ENCODE measurements at places on chromosomes 16 and 17.
A peak's percentile ranks its signal among the peaks of the same experiment; 100 is the strongest.

- DNase-seq, result peak; percentile 4
Measured at GRCh38 chr16:22402191-22402590, 27.8 kb upstream of the CDR2 start.

DNA sequence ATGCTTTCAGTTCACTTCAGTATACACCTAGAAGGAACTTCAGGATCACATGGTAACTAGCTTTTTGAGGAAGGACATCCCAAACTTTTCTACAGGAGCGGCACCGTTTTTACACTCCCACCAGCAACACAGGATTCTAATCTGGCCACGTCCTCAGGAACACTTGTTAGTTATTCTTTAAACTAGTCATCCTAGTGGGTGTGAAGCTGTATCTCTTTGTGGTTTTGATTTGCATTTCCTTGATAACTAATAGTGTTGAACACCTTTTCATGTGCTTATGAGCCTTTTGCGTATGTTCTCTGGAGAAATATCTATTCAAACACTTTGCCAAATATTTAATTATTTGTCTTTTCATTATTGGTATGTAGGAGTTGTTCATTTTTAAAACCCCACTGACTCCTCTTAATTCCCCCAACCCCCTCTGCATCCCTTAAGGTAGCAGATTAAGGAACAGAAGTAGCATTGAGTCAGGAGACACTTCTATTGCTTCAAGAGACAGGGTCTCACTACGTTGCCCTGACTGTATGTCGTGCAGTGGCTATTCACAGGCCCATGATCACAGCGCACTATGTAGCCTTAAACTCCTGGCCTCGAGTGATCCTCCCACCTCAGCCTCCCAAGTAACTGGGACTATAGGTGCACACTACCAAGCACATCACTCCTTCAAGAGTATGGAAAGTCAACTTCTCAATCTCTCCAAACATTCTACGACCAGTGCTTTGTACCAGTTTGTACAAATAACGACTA is 25.4 kb downstream of the YWHAE start:
- no peak for DNase-seq

DNA sequence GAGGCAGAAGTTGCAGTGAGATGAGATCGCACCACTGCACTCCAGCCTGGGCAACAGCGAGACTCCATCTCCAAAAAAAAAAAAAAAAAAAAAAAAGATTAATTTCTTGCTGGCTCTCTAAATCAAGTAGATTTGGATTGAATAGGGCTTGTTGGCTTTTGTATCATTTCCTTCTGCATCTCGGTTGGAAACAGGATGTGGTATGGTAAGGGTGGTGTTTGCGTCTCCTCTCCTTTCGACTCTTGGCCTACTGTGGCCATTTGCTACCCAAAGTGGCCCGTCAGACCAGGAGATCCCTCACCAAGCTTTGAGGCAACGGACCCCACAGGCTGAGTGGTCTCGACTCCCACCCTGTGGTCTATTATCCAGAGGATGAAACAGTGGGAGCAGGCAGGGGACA is 168.0 kb upstream of the IRX3 start:
- DNase-seq, result no peak

GRCh38 chr17:67025216-67025792 is 19.1 kb upstream of the CACNG1 start:
- DNase-seq, result no peak

GRCh38 chr17:7479213-7480088 is at the start of gene ZBTB4:
Gene ZBTB4 (minus strand): TSS chr17:7479631. CDS start chr17:7466801, 12,830 bp downstream.
- DNase-seq, result no peak

GRCh38 chr16:78903237-78903636 is 697.3 kb downstream of the MAF start:
- DNase-seq, result no peak

DNA sequence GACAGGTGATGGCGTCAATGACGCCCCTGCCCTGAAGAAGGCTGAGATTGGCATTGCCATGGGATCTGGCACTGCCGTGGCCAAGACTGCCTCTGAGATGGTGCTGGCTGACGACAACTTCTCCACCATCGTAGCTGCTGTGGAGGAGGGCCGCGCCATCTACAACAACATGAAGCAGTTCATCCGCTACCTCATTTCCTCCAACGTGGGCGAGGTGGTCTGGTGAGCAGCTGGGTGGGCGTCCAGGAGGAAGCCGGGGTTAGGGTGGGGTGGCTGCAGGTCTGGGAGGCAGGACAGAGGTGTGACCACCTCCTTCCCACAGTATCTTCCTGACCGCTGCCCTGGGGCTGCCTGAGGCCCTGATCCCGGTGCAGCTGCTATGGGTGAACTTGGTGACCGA is 23.2 kb downstream of the RABEP2 start:
- no peak for DNase-seq

- DNase-seq, result no peak
Measured at GRCh38 chr16:15739950-15740349, 89.9 kb downstream of the NDE1 start.

DNA sequence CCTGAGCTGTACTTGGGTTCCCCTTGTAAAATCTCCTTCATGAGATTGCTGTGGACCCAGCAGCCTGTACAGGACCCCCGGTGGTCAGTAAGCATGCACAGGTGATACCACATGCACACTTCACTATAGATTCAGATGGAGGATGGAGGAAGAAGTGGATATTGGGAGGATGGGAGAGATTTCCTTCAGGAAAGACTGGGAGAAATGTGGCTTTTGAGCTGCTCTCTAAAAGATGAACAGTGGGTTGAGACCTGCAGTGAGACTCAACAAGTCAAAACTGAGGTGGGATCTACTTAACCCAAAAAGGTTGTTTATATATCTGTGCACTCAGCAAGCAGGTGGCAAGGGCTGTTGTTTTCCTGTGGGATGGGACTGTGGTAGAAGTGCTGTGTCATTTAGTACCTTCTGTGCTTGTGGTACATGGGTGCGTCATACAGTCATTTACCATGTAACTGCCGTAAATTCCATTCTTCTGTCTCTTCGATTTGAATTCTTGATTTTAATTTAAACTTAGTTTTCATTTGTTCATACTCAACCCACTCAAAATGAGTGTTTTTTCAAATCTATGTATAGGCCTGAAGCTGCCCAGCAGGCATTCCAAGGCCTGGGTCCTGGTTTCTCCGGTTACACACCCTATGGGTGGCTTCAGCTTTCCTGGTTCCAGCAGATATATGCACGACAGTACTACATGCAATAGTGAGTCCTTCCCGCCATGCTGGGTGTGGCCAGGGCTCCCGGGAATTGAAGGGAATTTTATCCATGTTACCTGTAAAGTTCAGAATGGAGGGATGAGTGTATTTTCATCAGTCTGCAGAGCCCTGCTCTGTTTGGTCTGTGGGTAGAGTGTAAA is 6.9 kb downstream of the HERPUD1 start:
- no peak for DNase-seq

- DNase-seq, result no peak
Measured at GRCh38 chr17:79420318-79421243, 190.3 kb downstream of the RBFOX3 start.

DNA sequence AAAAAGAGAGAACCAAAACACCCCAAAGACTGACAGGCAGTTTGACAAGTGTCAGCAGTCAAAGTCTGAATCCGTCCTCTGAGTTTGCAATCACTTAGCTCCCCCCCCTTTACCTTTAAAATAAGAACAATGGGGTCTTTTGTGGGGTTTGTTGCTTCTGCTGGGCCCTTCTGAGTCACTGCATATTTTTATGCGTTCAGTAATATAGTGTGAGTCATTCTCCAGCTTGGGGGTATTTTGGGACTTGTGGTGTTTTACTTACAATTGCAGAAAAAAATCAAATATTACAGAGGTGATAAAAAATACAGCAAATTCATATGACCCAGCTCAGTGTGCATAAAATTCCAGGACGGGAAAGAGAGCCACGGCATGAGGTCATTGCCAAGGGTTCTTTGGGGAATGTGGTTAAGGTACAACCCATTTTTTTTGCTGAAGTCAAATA is 120.1 kb downstream of the CYLD start:
- peak; percentile 98 for DNase-seq

Data from HT1080 (cell line).